ENCODE measurements at places on chromosomes 3 and 15.

DNA sequence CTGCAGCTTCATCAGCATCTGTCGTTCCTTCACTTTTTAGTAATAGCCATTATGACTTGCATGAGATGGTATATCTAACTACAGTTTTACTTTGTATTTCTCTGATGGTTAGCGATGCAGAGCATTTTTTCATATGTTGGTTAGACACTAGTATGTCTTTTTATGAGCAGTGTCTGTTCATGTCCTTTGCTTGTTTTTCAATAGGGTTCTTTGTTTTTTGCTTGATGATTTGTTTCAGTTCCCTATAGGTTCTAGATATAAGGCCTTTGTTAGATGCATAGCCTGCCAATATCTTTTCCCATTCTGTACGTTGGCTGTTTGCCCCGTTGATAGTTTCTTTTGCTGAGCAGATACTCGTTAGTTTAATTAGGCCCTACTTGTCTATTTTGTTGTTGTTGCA lies 487.2 kb upstream of the BCHE start:
- no peak for DNase-seq

GRCh38 chr3:64463981-64464380 lies 223.8 kb downstream of the ADAMTS9 start:
- no peak for DNase-seq

DNA sequence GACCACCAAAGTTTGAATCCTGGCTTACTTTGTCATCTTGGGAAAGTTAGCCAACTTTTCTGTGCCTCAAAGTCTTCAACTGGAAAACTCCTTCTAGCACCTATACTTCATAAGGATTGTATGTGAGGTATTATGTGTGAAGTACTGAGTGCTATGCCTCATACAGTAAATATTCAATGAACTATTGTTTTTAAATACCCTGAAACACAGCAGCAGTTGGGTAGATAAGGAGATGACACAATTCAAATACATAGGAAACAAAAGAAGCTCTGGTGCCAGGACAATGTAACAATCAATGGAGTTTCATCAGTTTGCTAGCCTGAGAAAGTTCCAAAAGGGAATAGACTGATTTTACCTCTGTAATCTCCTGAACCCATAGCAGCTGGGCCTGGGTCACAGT lies 43.3 kb downstream of the TUBGCP4 start:
- DNase-seq = no peak

DNA sequence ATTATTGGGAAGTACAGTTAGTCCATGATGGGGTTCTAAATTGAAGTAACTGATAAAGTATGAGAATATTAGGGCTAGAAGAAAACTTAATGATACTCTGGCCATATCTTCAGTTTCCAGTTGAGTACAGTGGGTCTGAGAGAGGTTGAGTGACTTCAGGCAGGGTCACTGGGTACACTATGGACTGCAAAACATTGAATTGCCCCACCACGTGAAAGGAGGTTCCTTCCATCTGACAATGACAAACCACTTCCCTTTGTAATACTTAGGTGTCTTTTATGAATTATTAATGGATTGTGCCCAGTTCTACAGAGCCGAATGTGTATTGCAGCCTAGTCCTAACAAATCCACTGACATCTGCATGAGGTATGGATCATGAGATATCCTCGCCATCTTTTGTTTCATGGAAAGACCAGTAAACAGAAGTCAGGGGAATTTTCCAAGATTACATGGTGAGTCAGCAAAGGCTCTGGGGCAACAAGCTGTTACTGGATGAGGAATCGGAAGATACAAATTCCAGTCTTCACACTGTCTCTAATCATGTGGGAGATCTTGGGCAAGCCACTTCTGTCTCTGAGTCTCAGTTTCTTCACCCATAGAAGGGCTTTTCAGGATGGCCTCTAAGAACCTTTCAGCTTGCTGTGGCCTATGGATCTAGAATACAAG lies 66.5 kb upstream of the BCL6 start:
- DNase-seq = no peak
